Effector memory CD8-positive, alpha-beta T cell (primary cell): ENCODE measurements at places on chromosomes 3 and 15.
A peak's percentile ranks its signal among the peaks of the same experiment; 100 is the strongest.

DNA sequence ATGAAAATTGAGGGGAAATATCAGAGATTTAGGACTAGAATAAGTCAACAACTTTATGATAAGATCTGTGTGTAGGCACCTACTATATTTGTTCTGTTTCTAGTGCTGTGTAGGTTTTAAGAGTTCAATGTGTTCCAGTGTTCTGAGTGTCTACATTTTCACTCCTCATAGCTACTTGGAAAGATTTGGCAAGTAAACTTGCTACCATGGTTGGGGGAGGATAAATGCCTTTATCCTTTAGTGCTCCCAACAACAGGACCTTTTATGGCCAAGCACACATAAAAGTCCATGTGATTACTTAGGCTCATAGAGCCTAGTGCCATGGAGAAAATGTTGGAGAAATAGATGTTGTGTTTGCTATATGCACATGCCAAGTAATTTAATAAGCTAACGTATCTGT, 64.0 kb downstream of the LYSMD4 start:
- DNase-seq = no peak

- DNase-seq = no peak
Observed at GRCh38 chr3:86793786-86794185, 197.2 kb downstream of the VGLL3 start.

- no peak for DNase-seq
Observed at GRCh38 chr3:196621611-196622010, 17.9 kb upstream of the NRROS start.

- no peak for DNase-seq
Observed at GRCh38 chr3:57019057-57019456, 41.4 kb upstream of the SPATA12 start.

- DNase-seq = no peak
Observed at GRCh38 chr15:66483131-66483566, 14.4 kb downstream of the SNAPC5 start.

DNA sequence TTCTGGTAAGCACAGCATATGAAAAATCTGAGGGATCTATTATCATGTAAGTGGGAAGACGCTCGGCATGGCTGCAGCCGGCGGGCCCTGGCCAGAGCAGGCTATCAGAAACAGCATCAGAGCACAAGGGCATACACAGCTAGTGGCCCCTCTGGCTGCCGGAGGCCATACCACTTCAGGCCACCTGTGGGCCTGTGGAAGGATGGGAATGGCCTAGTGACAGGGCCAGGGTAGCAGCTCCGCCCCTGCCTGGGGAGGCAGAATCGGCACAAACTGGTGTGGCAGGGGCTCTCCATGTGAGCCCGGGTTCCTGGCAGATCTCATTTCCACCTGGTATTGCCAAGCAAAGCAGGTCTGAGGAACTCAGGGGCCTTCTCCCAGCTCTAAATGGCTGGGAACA, 46.4 kb downstream of the SH3BP5 start:
- no peak for DNase-seq

- DNase-seq = no peak
Observed at GRCh38 chr3:45931496-45931895, 11.8 kb upstream of the CXCR6 start.

DNA sequence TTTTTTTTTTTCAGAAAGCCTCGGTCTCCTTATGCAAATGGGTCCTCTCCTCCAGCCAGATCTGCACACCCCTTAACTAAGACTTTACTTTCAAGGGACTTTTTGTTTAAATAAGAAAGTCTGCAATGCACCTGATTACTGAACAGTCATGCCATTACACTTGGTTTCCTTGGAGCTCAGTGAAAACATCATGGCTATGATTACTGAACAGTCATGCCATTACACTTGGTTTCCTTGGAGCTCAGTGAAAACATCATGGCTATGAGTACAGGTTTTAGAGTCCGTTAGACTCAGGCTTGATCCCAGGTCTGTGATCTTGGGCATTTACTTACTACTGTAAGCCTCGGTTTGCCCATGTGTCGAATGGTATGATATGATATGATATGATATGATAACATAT, 10.1 kb downstream of the ENTPD3 start:
- DNase-seq = no peak

DNA sequence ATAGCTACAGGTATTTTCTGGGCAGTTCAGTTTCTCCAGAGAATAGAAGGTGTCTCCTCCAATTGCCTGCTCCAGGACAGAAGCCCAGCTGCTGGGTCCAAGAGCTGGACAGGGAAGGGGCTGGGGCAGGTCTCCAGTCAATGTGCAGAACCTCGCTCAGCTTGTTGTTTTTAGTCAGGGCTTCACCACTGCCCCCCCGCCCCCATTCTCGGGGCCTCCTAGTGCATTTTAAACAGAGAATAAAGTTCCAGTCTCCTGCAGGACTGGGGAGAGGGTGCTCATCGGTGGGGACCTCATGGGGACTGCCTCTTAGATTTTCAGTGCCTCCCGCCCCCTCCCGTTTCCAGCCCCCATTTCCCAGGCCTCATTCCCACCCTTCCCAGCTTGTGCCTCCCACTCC, 216.6 kb downstream of the XXYLT1 start:
- no peak for DNase-seq

GRCh38 chr15:63506537-63507035, 2.2 kb downstream of the USP3 start:
- DNase-seq = no peak

- DNase-seq = no peak
Observed at GRCh38 chr15:74170071-74170844, 3.3 kb upstream of the ISLR start.

DNA sequence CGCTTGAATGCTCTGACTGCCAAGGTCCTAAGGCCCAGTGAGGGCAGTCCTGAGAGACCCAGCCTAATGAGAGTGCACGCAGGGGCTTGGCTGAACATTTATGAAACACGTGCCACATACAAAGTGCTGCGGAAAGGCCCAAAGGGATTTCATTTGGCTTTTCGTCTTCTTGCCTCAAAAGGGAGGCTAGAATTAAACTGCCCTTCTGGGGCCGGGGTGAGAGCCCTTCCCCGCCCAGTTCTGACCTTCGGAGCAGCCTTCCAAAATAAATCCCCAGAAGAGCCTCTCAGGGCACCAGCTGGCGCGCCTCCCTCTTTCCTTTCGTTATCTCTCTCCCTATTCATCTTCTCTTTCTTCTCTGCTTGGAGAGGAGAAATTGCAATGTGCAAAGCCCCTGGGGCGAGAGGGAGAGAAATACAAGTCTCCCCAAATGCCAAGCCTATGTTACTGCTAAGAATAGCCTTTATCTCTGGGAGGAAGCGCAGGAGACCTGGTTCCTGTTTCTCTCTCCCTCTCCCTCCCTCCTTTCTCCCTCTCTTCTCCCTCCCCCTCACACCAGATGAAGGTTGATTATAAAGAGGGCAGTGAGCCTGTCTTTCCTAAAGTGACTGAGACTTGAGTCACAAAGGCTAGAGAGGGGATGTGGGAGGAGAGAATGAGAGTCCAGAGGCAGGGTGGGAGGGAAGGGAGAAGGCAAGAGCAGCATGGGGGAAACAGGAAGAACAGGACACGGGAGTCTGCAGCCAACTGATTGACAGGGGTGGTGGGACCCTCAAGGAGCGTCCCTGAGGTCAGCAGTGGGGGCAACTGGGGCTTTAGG, 36.7 kb upstream of the NDUFB4 start:
- DNase-seq = no peak

DNA sequence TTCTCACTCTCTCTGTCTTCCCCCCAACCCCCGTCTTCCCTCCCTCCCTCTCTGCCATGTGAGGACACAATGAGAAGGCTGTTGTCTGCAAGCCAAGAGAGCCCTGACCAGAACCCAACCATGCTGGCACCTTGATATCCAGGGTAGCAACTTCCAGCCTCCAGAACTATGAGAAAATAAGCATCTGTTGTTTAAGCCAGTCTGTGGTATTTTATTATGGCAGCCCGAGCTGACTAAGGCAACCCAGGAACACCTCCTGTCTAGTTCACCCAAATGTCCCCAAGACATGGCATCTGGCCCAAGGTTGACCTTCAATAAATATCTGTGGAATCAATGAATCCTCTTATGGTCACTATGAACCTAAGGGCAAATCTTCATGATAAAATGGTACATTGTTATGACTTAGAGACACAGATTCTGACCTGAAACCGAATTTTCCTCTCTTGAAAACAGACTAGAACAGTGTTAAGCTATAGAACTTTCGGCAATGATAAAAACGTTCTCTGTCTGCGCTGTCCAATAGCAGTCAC, 26.5 kb downstream of the RFTN1 start:
- no peak for DNase-seq

DNA sequence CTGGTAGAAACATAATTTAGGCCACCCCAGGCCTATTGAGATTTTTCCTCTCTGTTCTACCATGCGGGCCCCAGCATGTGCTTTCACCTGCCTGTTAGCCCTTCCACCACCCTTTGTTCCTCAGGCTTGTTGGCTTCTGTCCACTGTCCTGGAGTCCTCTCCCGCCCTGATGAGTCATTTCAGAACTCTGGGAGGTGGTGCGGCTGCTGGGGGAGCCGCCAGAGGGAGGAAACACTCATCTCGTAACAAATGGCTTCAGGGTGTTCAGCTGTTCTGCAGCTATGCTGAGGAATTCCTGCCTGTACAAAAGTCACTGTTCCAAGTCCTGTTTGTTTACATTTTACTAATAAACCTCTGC, 36.3 kb downstream of the LRTM1 start:
- no peak for DNase-seq

DNA sequence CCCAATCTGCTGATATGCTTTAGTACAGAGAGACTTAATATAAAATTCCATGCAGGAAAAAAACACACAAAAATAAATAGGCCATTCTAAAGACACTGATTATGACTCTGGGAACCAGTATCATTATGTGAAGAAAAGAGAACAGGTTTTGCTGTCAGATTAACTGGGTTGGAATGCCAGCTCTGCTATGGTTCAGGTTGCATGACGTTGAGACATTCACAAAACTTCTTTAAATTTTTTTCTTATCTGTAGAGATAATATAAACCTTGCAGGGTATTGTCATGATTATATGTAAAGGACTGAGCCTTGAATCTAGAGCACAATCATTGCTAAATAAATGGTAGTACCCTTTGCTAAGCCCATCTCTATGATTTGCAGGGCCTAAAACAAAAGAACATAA, 86.0 kb downstream of the CPNE4 start:
- no peak for DNase-seq

GRCh38 chr3:73759297-73759711, 134.6 kb upstream of the PDZRN3 start:
- DNase-seq = no peak

DNA sequence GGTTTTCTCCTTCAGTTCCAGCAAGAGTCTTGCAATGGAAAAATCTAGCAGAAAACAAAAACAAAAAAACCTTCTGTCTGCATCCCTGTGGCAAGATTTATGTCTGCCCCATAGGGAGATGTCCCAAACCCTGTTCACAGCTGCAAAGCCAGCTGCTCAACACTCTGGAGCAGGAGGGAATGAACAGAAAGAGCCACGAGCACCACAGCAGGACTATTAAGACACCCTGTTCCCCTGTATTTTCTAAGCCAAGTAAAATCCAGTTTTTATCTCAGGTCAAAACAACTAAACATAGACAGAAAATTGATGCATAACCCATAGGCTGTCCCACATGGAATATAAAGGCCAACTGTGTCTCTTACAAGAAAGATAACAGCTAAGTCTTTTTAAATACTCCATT, 357.9 kb downstream of the LSAMP start:
- DNase-seq = no peak

DNA sequence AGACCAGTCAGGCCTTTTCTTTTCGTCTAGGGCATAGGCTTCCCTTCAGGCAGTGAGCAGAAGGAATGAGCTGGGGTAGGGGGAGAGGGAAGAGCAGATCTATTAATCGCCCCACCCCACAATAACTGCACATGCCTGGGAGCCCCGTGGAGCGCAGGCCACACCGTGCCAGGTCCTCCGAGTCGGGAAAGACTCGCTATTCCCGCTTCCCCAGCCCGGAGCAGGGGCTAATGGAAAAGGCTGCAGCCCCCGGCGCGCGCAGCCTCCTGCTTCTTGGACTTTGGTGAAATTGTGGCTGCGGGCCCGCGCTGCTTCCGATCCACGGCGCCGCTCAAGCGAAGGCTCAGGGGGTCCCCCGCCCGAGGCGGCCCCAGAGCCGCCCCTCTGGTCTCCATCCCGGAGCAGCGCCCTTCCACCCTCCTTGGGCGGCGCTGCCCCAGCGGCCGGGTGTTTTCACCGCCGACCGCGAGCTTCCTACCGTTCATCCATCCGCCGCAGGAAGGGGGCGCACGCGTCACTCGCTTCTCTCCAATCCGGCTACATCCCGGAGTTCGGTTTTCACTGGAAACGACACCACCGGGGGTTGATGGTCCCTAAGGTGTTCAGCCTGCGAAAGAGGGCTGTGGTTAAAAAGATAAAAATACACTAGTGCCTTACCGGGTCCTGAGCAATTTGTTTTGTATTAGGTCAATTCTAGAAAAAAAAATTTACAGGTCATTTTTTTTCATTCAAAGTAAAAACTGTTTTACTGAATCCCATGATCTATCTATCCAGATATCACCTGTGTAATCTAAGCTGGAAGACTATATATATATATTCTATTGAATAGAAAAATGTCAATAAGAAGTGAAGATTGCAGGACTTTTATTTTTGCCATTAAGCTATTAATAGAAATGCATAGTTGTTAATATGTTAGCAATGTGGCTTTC, 4.4 kb upstream of the SYNM start:
- DNase-seq = no peak

- DNase-seq = no peak
Observed at GRCh38 chr3:64824394-64824909, 136.7 kb upstream of the ADAMTS9 start.

- DNase-seq = no peak
Observed at GRCh38 chr3:4776399-4776979, 202.7 kb upstream of the BHLHE40 start.

- no peak for DNase-seq
Observed at GRCh38 chr3:147945968-147946519, 536.9 kb downstream of the ZIC1 start.

GRCh38 chr15:81312790-81313543, 11.0 kb downstream of the STARD5 start:
- no peak for DNase-seq

- DNase-seq = no peak
Observed at GRCh38 chr3:52092271-52092660, 35.9 kb upstream of the DUSP7 start.

DNA sequence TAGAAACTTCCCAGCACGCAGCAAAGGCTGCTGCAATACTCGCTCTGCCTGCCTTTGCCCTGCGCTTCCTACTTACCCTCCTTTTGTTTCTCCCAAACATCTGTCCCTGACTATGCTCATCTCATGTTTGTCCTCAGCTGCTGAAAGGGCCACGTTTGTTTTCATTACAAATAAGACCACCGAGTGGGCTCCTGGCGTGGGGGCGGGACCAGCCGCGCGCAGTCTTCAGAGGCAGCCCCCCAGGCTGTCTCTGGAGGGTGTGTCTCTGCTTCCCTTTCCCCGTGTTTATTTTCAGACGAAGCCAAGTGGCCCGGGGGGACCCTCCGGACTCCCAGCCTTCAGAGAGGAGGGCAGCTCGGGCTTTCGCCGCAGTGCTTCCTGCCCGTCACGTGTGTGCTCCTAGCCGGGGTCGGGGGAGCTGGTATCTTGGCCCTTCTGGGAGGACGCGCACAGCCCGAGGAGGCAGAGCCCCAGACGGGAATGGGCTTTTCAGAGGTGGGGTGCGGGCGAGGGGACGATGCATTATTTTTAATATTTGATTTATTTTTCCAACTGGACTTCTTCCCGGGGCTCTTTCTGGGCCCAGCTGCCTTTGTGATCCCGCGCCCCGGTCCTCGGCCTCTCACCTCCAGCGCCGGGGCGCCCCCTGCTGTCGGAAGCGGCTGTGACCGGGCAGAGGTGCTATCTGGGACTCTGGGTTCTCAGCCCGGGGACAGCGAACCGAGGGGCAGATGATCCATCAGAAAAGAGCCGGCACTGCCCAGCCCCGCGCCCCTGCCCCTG, 70.0 kb upstream of the CGNL1 start:
- DNase-seq = peak; percentile 81
